H4 (cell line): ENCODE measurements at places on chromosomes 7 and 10. TPM values are rescaled to one million over a fixed set of nuclear protein-coding genes. Genes with fewer than 3 reads are reported as not detected.

Gene LAMB4
- 2.3 and 3.2 TPM in 2 replicates for total RNA-seq

GRCh38 chr7:156827587-156828203 lies 65.3 kb downstream of the LMBR1 start:
- DNase-seq, result no peak

Gene PDZD7
- 0.21 and 0.97 TPM in 2 replicates for total RNA-seq

DNA sequence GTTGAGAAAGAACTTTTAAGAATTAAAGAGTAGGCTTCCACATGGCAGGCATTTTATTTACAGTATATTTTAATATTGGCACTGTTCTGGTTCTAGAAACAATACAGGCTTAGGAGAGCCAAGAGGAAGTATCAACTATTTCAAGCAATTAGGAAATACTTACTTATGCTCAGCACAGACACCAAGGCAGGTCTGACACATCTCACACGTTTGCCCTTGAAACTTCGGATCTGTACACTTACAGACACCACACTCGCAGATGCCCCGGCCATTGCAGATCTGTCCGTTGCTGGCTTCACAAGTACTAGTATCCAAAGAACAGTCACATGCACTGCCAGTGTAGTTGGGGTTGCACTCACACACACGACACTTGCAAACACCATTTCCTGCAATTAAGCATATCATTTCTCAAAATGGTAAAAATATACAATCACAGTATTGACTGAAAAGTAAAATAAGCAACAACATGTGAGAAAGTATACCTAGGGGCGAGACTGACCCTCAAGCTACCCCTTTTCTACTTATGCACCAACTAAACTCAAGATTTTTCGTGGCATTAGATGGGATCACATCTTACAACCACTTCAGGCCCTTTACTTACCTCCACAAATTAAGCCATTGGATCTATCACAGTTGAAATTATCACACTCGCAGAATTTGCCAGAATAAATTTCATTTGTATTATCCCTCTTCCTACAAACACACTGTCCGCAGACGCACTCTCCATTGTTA lies 46.6 kb downstream of the ITGB1 start:
- no peak for DNase-seq
